GM12878 (cell line): ENCODE measurements at places on chromosomes 12 and 14. TPM values are rescaled to one million over a fixed set of nuclear protein-coding genes. Genes with fewer than 3 reads are reported as not detected.

GRCh38 chr14:90538716-90539495 is 142.1 kb downstream of the CALM1 start:
- no peak overlapping the region for H3K4me3 ChIP-seq
- no peaks in the 10 kb centered on the region; the same call in 1 of the 2 replicates for H3K27me3 ChIP-seq
- H3K36me3 ChIP-seq: no peaks in the 10 kb centered on the region
- H3K27ac ChIP-seq: no peak overlapping the region

GRCh38 chr12:7460375-7461259 is 16.7 kb upstream of the CD163L1 start:
- H3K4me3 ChIP-seq: no peak overlapping the region
- no peak overlapping the region for H3K27ac ChIP-seq
- H3K27me3 ChIP-seq: no peaks in the 10 kb centered on the region
- H3K36me3 ChIP-seq: no peaks in the 10 kb centered on the region
- no peaks in the 10 kb centered on the region for H3K4me1 ChIP-seq

DNA sequence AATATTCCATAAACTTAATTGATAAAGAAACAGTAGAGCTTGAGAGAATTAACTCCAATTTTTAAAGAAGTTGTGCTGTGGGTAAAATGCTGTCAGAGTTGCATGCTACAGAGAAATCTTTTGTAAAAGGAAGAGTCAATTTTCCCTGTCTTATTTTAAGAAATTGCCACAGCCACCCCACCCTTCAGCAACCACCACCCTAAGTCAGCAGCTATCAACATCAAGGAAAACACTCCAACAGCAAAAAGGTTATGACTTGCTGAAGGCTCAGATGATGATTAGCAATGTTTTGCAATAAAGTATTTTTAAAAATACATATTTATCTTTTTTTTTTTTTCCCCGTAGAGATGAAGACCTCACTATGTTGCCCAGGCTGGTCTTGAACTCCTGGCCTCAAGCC is 6.5 kb upstream of the DRAM1 start:
- no peaks in the 10 kb centered on the region for H3K36me3 ChIP-seq
- no peak for DNase-seq
- H3K27me3 ChIP-seq: no peaks in the 10 kb centered on the region

- H3K4me1 ChIP-seq: no peaks in the 10 kb centered on the region
- peaks cover 13% of the 10 kb centered on the region for H3K27me3 ChIP-seq
- no peak for DNase-seq
- H3K4me3 ChIP-seq: no peak overlapping the region
Measured at GRCh38 chr12:6384499-6385436, 806 bp downstream of the LTBR start.

DNA sequence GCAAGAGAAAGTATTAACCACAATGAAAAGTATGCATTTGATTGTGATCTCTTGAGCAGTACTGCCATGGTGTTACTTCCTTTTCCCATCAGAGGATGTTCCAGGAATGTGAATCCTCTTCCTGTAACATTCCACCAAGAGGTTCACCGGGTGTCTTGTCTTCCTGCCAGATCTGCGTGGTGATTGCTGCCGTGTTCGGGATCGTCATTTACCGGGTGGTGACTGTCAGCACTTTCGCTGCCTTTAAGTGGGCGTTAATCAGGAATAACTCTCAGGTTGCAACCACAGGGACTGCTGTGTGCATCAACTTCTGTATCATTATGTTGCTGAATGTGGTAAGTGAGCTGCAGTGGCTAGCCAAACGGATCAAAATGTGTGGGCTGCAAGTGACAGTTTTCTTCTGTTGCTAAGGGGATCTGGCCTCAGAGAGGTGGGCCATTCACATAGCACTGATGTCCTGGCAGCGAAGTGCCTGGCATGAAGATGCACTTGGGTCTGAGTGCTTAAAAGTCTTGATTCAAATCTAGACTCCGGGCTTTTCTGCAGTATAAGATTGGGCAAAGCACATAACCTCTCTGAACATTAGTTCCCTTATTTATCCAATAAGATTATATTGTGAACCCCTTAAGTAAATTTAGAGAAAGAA is 123.4 kb downstream of the SLC5A8 start:
- no peak for DNase-seq
- no peaks in the 10 kb centered on the region; the same call in 1 of the 2 replicates for H3K4me1 ChIP-seq
- no peaks in the 10 kb centered on the region for H3K36me3 ChIP-seq
- H3K27ac ChIP-seq: no peak overlapping the region
- no peaks in the 10 kb centered on the region for H3K27me3 ChIP-seq
- no peak overlapping the region for H3K4me3 ChIP-seq

DNA sequence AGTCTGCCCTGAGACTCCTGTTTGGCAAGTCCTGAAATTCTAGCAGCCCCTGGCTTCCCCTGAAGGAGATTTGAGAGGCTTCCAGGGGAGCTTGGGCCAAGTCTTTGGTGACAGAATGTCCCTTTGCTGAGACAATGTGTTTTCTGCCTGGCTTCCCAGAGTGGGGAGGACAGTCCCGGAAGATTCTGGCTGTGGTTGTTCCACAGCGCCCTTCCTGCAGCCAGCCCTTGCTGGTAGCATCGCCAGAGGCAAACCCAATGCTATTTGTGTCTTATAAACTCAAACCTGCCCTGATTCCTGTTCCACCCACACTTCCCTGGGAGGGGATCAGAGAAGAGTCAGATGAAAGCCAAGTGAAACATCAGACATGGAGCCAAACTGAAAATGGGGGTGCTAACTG is 56.4 kb upstream of the OAS1 start:
- peaks cover 7% of the 10 kb centered on the region for H3K27me3 ChIP-seq
- H3K4me3 ChIP-seq: no peak overlapping the region

- H3K4me3 ChIP-seq: no peak overlapping the region
- no peaks in the 10 kb centered on the region for H3K4me1 ChIP-seq
- no peak for DNase-seq
- no peak overlapping the region for H3K27ac ChIP-seq
- no peaks in the 10 kb centered on the region for H3K36me3 ChIP-seq
- no peaks in the 10 kb centered on the region for H3K27me3 ChIP-seq
Measured at GRCh38 chr14:65261946-65262345, 150.6 kb upstream of the FUT8 start.

- no peak for DNase-seq
- H3K4me1 ChIP-seq: no peaks in the 10 kb centered on the region
- no peak overlapping the region for H3K4me3 ChIP-seq
- H3K36me3 ChIP-seq: no peaks in the 10 kb centered on the region
- no peaks in the 10 kb centered on the region for H3K27me3 ChIP-seq
Measured at GRCh38 chr14:62897771-62898170, 147.5 kb downstream of the KCNH5 start.

DNA sequence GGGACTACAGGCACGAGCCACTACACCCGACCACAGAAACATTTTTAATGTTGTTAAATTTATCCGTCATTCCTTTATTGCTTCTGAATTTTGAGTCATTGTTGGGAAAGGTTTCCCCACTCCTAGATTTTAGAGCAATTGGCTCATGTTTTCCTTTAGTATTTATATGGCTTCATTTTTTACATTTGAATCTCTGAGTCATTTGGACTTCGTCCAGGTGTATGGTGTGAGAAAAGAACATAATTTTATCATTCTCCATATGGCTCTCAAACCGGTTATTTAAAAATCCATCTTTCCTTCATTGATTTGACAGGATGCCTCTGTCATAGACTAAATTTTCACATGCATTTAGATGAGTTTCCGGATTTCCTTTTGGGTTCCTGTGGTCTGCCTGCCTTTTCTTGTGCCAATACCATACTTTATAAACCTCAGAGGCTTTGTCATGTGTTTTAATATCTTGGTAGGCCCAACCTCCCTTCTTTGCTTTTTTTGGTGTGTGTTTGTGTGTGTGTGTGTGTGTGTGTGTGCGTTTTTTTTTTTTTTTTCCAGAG is 30.9 kb downstream of the LRTM2 start:
- no peak for DNase-seq
- H3K4me1 ChIP-seq: no peaks in the 10 kb centered on the region
- no peak overlapping the region for H3K4me3 ChIP-seq

DNA sequence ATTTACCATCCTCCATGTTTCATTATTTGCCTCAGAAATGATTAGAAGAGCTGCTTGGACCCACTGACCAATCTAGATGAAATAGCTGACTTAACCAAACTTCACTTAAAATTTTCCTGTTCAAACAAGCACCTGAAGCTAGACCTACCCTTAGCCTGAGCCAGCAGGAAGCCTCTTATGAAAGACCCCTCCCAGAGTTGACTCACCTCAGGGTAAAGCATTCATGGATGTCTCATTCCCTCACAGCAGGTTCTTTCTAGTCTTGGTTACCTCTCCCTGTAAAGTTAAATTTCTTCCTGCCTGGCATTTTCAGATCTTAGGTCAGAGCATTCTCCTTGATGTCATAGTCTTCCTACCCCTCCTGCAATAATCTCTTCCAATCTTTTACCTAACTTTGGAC is 1209.8 kb downstream of the FLRT2 start:
- no peaks in the 10 kb centered on the region for H3K36me3 ChIP-seq
- no peak overlapping the region for H3K27ac ChIP-seq
- no peak overlapping the region for H3K4me3 ChIP-seq
- no peaks in the 10 kb centered on the region for H3K4me1 ChIP-seq
- H3K27me3 ChIP-seq: no peaks in the 10 kb centered on the region

- no peak overlapping the region for H3K4me3 ChIP-seq
- no peaks in the 10 kb centered on the region for H3K27me3 ChIP-seq
- H3K36me3 ChIP-seq: no peaks in the 10 kb centered on the region
- DNase-seq: no peak
- no peak overlapping the region for H3K27ac ChIP-seq
Measured at GRCh38 chr12:65900912-65901672, 76.8 kb downstream of the HMGA2 start.

GRCh38 chr12:92158796-92159439 is 13.3 kb upstream of the BTG1 start:
- H3K27ac ChIP-seq: peak overlapping the region; percentile 87
- H3K27me3 ChIP-seq: no peaks in the 10 kb centered on the region
- no peak for DNase-seq
- H3K36me3 ChIP-seq: no peaks in the 10 kb centered on the region
- peak overlapping the region; percentile 59 for H3K4me3 ChIP-seq

DNA sequence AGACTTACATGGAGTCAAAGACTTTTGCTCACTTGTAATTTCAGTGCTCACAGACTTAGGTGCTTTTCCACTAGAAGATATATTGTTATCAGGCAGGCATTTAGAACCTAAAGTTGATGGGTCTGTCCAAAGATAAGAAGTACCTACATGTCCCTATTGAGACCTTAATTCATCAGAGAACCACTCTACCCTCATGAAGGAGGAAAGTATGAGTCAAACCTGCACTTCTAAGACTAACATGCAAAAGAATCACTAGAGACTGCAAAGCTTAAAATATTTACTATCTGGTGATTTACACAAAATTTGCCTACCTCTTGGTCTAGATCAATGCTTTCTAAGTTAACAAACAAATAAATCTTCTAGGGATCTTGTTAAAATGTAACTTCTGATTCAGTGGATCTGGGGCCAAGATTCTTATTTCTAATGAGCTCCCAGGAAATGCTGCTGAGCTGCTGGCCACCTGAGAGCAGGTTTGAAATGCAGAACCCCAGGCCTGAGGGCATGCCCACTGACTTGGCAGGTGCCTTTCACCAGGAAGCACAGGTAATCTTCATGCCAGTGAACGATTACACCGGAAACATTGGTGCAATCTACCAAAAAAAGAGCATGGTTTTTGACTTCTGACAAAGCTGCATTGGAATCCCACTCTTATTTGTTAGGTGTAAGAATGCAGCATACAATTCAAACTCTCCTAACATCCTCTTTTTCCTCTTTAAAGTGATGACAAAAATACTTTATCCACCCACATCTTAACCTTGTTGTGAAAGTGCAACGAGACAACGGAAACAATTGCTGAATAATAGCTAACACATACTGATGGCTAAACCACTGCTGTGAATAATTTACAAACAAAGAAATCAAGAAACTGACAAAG is 214.2 kb downstream of the ADAMTS20 start:
- H3K4me3 ChIP-seq: no peak overlapping the region; the same call in 1 of the 2 replicates
- H3K36me3 ChIP-seq: no peaks in the 10 kb centered on the region
- no peaks in the 10 kb centered on the region for H3K27me3 ChIP-seq

GRCh38 chr12:92000597-92000996 is 145.0 kb downstream of the BTG1 start:
- no peaks in the 10 kb centered on the region for H3K27me3 ChIP-seq
- H3K27ac ChIP-seq: no peak overlapping the region
- H3K4me3 ChIP-seq: no peak overlapping the region
- H3K36me3 ChIP-seq: no peaks in the 10 kb centered on the region
- DNase-seq: no peak

- no peak overlapping the region for H3K27ac ChIP-seq
- peaks cover 7% of the 10 kb centered on the region for H3K4me1 ChIP-seq
- DNase-seq: peak; percentile 86
- no peak overlapping the region for H3K4me3 ChIP-seq
- peaks cover 1% of the 10 kb centered on the region; the same call in 1 of the 2 replicates for H3K36me3 ChIP-seq
Measured at GRCh38 chr14:92846162-92846897, 52.2 kb downstream of the GOLGA5 start.

DNA sequence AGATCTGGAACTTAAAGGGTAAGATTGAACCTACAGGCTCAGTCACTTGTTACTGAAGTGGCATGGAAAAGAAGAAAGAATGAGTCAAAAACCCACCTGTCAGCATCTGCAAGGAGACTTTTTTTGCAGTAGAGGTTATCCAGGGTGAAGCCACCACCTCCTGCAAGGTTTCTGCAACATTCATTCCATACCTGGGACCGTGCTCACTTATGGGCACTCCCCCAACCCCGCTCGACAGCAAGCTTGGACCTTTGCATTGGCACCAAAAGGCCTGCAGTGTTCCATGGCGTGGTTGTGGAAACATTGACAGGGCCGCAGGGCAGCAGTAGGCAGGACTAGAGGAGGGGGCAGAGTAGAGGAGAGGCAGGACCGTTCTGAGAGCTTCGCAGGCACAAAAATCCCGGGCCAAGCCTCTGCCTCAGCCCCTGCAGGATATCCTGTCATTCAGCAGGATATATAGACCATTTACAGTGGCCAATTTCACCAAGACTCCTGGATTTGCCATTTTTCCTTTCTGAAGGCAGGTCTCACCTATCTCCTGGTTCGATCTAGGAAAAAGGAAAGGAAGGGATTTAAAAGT is at the start of gene STAB2:
Gene STAB2, plus strand, starts transcription at position 483 of the 580 bp plus-strand sequence. CDS start 204 bp downstream, outside the sequence.
- H3K4me3 ChIP-seq: no peak within 1 kb of the TSS
- no peak for DNase-seq

The P3H3 gene
- 0.13 and 0.21 TPM in 2 replicates for total RNA-seq

The RFLNA gene
- not detected in 2 replicates for total RNA-seq

The LRRIQ1 gene
- not detected in 2 replicates for total RNA-seq

The TAC3 gene
- total RNA-seq: not detected in 2 replicates

The NFE2 gene
- total RNA-seq: 0.28 TPM in 1 of 2 replicates, not detected in the other
